Nephron progenitor cell (in vitro differentiated cells): ENCODE measurements at places on chromosomes 4 and X.
A peak's percentile ranks its signal among the peaks of the same experiment; 100 is the strongest.

GRCh38 chr4:67401902-67402301 is 143.4 kb downstream of the CENPC start:
- peaks cover 3% of the 10 kb centered on the region for H3K27me3 ChIP-seq
- no peaks in the 10 kb centered on the region for H3K36me3 ChIP-seq
- H3K4me3 ChIP-seq: no peak overlapping the region
- H3K27ac ChIP-seq: no peak overlapping the region

DNA sequence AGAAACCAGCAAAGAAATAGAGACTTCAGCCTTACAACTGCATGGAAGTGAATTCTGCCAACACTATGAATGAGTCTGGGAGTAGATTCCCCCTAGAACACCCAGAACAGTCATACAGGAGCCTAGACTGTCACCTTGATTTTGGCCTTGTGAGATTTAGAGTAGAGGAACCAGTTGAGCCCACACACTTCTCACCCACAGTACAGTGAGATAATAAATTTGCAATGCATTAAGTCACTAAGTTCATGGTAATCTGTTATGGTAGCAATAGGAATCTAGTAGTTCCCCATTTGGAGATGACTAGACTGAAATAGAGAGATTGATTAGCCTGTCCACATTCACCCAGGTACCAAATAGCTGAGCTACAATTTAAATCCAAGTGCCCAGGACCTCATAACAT is 59.0 kb downstream of the FAM13A start:
- H3K27ac ChIP-seq: peak overlapping the region; percentile 15
- no peak for DNase-seq
- H3K36me3 ChIP-seq: peaks cover 76% of the 10 kb centered on the region
- no peak overlapping the region for H3K4me3 ChIP-seq
- no peaks in the 10 kb centered on the region for H3K27me3 ChIP-seq

DNA sequence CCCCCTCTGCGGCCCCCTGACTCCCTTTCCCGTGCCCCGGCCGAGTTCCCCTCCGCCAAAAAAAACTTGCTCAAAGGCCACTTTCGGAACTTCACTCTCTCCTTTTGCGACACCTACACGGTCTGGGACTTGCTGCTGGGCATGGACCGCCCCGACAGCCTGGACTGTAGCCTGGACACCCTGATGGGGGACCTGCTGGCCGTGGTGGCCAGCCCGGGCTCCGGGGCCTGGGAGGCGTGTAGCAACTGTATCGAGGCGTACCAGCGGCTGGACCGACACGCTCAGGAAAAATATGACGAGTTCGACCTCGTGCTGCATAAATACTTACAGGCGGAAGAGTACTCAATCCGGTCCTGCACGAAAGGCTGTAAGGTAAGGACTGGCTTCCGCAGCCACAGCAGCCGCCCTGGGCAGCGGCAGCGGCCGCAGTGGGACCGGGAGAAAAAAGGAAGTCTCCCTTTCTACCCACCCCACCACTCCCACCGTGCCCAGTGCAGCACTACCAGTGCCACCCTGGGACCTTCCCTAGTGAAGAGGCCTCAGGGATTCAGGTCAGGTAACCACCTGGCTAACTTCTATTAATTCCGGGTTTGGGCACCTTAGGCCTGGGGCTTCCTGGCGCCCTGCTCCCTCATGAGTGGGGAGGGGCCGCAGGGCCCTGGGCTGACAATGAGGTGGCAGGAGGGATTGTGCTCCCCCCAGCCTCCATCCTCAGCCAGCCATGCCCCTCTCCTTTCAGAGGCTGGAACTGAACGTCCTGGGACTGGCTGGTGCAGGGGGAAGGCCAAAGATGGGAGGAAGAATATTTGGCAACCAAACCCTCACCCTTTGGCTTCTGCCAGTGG is 1.9 kb downstream of the NALF2 start:
- H3K36me3 ChIP-seq: no peaks in the 10 kb centered on the region
- H3K27ac ChIP-seq: no peak overlapping the region
- DNase-seq: no peak

GRCh38 chrX:39473812-39474211 is 623.9 kb downstream of the BCOR start:
- peaks cover 53% of the 10 kb centered on the region for H3K4me1 ChIP-seq
- H3K27me3 ChIP-seq: peaks cover 24% of the 10 kb centered on the region
- no peak overlapping the region for H3K4me3 ChIP-seq

DNA sequence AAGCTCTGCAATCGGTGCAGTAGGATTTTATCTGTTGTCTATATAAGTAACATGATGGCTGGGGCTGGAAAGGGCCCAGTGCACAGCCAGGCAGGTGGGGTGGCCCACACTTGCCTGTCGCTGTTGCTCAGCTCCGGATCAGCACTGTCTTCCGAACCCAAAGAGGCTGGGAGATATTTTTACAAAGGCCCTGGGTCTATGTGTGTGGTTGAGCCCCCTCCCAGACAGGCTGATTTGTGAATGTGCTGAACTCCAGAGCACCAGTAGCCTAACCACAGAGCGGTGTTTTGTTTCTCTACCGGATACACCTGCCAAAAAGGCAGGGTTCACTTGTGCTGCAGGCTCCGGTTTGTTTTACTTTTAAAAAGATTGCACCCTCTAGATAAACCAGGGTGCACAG is 33.5 kb upstream of the CHRNA9 start:
- peaks cover 16% of the 10 kb centered on the region for H3K4me1 ChIP-seq
- no peak overlapping the region for H3K4me3 ChIP-seq
- DNase-seq: no peak
- peaks cover 9% of the 10 kb centered on the region for H3K36me3 ChIP-seq

DNA sequence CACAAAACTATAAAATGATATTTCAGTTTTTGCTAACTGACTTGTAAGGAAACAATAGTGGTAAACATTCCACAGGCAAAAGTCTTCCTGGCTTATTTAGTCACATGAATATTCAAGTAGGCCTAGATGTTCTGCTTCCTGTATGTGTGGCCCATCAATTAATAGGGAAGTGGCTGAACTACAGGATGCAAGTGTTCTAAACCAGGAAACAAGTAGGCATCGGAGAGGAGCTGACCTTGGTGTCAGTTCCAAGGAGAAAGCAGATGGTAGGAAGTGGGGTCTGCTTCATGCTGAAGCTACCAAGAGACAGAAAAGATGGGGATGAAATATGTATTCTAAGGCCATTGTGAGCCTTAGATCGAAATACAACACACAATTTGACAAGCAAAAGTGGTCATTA is 149.7 kb downstream of the ANTXR2 start:
- DNase-seq: no peak
- H3K27me3 ChIP-seq: no peaks in the 10 kb centered on the region
- no peak overlapping the region for H3K27ac ChIP-seq
- H3K36me3 ChIP-seq: peaks cover 8% of the 10 kb centered on the region
- no peak overlapping the region for H3K4me3 ChIP-seq

DNA sequence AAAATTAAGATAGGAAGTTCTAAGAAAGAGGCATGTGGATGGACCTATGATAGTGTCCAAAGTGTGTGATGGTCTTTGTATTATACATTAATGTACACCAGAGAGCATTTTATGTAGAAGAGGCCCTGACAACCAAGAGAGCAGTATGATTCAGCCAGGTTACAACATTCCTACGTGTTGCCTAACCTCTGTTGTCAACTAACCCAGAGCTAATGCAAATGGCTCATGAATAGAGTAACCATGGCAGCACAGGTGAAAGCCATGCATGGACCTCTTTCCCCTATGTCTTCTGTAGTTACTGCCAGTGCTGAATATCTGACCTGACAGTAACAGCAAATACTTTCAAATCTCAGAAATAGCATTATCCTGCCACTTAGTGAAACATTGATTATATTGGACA is 255.6 kb downstream of the NDST4 start:
- H3K36me3 ChIP-seq: no peaks in the 10 kb centered on the region
- no peak overlapping the region for H3K4me3 ChIP-seq
- no peak for DNase-seq
- H3K27ac ChIP-seq: no peak overlapping the region
- peaks cover 6% of the 10 kb centered on the region for H3K27me3 ChIP-seq
- H3K4me1 ChIP-seq: no peaks in the 10 kb centered on the region

DNA sequence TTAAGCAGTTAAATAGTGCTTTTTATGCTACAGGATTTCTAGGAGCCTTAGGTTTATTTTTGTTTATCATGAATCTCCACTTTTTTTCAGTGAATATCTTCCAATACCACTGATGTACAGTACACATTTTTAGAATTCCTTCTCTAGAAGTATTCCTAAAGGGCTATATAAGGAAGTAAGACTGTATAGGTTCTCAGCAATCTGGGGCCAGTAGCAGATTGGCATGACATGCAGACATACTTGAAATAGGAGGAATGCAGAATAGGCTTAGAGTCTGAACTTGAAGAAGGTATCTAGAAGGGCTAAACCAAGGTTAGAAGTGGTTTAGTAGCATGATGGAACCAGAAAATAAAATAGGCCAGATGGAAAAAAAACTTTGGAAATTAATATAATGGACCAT is 29.8 kb downstream of the HEPH start:
- H3K36me3 ChIP-seq: peaks cover 45% of the 10 kb centered on the region
- H3K4me1 ChIP-seq: no peaks in the 10 kb centered on the region
- no peak overlapping the region for H3K27ac ChIP-seq
- H3K27me3 ChIP-seq: no peaks in the 10 kb centered on the region
- no peak overlapping the region for H3K4me3 ChIP-seq

GRCh38 chr4:79225360-79225759 is 100.5 kb downstream of the NAA11 start:
- no peak overlapping the region for H3K27ac ChIP-seq
- H3K27me3 ChIP-seq: peaks cover 6% of the 10 kb centered on the region
- no peak for DNase-seq
- no peaks in the 10 kb centered on the region for H3K36me3 ChIP-seq
- H3K4me1 ChIP-seq: no peaks in the 10 kb centered on the region
- no peak overlapping the region for H3K4me3 ChIP-seq

DNA sequence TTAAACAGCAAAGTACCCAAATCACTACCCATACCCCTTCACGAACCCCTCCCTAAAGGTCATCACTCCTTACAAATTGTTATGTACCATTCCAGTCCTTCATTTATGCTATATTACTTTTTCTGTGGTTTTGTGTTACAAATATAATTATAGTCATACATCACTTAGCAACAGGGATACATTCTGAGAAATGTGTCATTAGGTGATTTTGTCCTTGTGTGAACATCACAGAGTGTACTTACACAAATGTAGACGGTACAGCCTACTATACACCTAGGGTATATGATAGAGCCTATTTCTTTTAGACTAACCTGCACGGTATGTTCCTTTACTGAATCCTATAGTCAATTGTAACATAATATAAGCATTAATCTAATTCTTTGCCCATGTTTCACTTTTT is 61.9 kb downstream of the ASB9 start:
- no peaks in the 10 kb centered on the region for H3K36me3 ChIP-seq
- no peak overlapping the region for H3K4me3 ChIP-seq
- no peak overlapping the region for H3K27ac ChIP-seq
- H3K27me3 ChIP-seq: peaks cover 6% of the 10 kb centered on the region

- H3K4me1 ChIP-seq: no peaks in the 10 kb centered on the region
- H3K27ac ChIP-seq: no peak overlapping the region
- DNase-seq: no peak
- H3K36me3 ChIP-seq: no peaks in the 10 kb centered on the region
- no peaks in the 10 kb centered on the region for H3K27me3 ChIP-seq
Observed at GRCh38 chrX:44082829-44083228, 109.6 kb upstream of the NDP start.

DNA sequence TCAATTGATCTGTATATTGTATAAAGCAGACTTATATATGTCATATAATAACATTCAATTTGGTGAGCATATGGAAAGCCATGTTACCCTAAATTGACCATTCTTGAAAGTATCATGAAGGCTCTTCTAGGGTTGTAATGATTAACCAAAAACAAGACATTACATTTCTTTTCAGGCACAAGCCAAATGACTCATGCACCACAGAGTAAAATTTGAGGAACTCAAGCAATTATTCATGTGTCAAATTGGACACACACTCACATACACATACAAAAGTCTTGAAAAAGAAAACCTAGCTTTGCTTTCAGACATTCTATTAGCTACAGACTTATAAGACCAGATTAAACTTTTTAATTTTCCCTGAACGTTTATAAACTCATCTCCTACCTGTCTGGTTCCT is 146.5 kb upstream of the PCDH18 start:
- peaks cover 17% of the 10 kb centered on the region for H3K4me1 ChIP-seq
- no peak overlapping the region for H3K27ac ChIP-seq
- H3K27me3 ChIP-seq: no peaks in the 10 kb centered on the region
- peaks cover 8% of the 10 kb centered on the region for H3K36me3 ChIP-seq
- no peak overlapping the region for H3K4me3 ChIP-seq
- no peak for DNase-seq

GRCh38 chrX:127570276-127570675 is 481.9 kb downstream of the ACTRT1 start:
- H3K27ac ChIP-seq: no peak overlapping the region
- no peak for DNase-seq
- no peaks in the 10 kb centered on the region for H3K4me1 ChIP-seq
- no peaks in the 10 kb centered on the region for H3K36me3 ChIP-seq

GRCh38 chr4:100339870-100340269 is 149.6 kb upstream of the DDIT4L start:
- H3K27me3 ChIP-seq: peaks cover 3% of the 10 kb centered on the region
- H3K27ac ChIP-seq: no peak overlapping the region
- H3K4me3 ChIP-seq: no peak overlapping the region
- peaks cover 6% of the 10 kb centered on the region for H3K36me3 ChIP-seq
- no peaks in the 10 kb centered on the region for H3K4me1 ChIP-seq

- no peaks in the 10 kb centered on the region for H3K36me3 ChIP-seq
- peak; percentile 14 for DNase-seq
- peaks cover 4% of the 10 kb centered on the region for H3K27me3 ChIP-seq
- H3K4me3 ChIP-seq: peak overlapping the region; percentile 55
Observed at GRCh38 chr4:45795135-45795534, 328.7 kb downstream of the GABRG1 start.

DNA sequence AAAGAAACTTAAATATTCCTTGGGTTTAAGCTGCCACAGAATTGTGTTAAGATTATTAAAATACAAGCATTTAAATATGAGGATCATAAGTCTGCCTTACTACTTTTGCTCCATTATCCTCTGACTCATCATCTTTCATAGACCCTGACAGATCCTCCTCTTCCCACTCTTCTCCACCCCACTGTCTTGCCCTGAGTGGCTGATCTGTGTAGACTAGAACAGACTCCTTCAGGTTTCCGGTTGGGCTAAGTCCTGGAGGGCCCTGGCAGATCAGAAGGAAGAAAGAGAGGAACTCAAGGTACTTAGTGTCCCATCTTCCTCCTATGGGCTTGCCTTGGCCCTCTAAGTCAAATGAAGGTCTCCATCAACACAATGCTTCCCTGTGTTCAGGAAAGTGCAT is 30.7 kb downstream of the PALLD start:
- H3K27ac ChIP-seq: no peak overlapping the region
- peaks cover 5% of the 10 kb centered on the region for H3K4me1 ChIP-seq
- H3K36me3 ChIP-seq: no peaks in the 10 kb centered on the region
- no peak for DNase-seq
- H3K4me3 ChIP-seq: no peak overlapping the region
- no peaks in the 10 kb centered on the region for H3K27me3 ChIP-seq

GRCh38 chr4:40000711-40001110 is 23.0 kb upstream of the PDS5A start:
- no peak overlapping the region for H3K4me3 ChIP-seq
- no peaks in the 10 kb centered on the region for H3K36me3 ChIP-seq
- DNase-seq: no peak
- no peak overlapping the region for H3K27ac ChIP-seq
- no peaks in the 10 kb centered on the region for H3K27me3 ChIP-seq
